ENCODE measurements at places on chromosomes 5 and 9.

DNA sequence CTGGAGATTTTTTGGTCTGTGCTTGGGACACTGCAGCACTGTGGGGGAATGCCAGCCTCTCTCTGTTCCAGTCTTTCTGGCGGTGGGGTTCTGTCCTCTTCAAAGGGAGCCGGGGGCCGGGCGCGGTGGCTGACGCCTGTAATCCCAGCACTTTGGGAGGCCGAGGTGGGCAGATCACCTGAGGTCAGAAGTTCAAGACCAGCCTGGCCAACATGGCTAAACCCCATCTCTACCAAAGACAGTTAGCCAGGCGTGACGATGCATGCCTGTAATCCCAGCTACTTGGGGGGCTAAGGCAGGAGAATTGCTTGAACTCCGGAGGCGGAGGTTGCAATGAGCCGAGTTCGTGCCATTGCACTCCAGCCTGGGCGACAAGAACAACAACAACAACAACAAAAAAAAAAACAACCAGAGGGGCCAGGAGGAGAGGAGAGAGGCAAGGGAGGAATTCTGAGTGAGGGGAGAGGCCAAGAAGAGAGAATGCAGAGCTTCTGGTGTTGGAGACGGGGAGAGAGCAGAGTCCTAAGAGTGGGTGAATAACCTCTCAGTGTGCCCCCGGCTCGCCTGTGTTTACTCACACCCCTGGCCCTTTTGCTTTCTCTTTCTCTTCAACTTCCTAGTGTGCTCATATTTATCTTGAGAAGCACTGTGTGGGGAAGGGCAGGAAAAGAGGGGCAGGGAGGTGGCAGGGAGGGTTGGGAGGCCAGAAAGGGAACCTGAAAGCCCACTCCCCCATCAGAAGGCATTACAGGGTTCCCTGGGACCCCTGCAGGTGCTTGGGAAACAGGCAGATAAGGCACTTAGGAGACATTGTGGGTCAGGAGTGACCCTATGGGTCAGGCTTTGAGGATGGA, 3.2 kb upstream of the SET start:
- DNase-seq, result peak; percentile 38

DNA sequence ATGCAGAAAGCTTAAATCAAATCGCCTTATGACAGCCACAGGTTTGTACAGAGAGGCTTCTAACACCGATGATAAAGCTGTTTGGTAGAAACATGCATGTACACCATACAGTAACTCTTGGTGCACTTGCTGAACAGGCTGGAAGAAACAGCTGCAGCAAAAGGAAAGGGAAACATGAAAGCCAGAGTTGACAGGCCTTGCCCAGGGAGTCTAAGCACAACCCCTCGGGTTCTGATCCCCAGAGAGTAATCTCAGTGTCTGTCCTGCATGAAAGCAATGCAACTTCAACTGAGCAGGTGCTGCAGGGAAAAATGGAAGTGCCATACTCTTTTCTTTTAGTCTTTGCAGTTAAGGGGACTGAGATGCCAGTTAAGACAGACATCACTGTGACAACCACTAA, 419.9 kb downstream of the BNC2 start:
- no peak for DNase-seq

- DNase-seq, result no peak
Measured at GRCh38 chr5:137566780-137567179, 67.7 kb upstream of the SPOCK1 start.

- peak; percentile 57 for DNase-seq
Measured at GRCh38 chr9:35728041-35728971, 3.7 kb downstream of the TLN1 start.
